ENCODE measurements at places on chromosomes 4 and X.
A peak's percentile ranks its signal among the peaks of the same experiment; 100 is the strongest.

- no peak for DNase-seq
Measured at GRCh38 chr4:82139287-82139686, 234.5 kb downstream of the HNRNPD start.

- DNase-seq = no peak
Measured at GRCh38 chrX:80354966-80355465, 65.2 kb upstream of the TENT5D start.

GRCh38 chr4:83782591-83782990 is 246.7 kb downstream of the GPAT3 start:
- DNase-seq = no peak

GRCh38 chr4:123699880-123700771 is 303.5 kb downstream of the SPRY1 start:
- peak; percentile 98 for DNase-seq

- DNase-seq = no peak
Measured at GRCh38 chr4:56701644-56702043, 20.5 kb upstream of the HOPX start.

DNA sequence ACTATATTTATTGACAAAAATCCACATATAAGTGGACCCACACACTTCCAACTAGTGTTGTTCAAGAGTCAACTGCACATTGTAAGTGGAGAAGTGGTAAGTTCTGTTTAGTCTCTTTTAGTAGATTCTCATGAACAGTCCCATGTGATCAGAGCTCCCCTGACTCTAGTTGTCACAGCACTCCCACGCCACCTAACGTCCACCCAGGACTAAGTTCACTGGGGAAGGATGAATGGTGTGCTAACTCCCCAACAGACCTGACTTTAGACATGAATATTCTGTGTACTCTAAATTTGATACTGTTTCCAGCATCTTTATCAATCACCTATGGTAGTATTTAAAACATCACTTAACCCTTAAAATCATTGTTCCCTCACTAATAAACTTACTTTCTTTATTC is 59.8 kb downstream of the PACRGL start:
- DNase-seq = no peak

- DNase-seq = peak; percentile 24
Measured at GRCh38 chr4:81604683-81605218, 133.0 kb upstream of the RASGEF1B start.

DNA sequence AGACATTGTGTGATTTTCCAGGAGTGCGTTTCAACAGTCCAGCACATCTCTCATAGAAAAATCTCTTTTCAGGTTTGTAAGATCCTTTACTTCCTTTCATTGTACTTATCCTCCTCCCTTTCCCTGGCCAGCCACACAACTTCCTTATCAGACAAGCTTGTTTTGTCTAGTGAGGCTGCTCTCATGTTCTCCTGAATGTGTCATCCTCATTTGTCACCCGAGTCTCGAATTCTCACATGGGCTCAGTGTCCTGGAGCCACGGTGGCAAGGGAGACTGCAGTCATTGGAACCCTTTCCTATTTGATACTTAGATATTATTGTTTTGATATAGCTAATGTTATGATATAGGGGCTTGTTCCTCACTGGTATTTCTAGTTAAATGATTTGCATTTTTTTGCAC is 16.9 kb downstream of the SYNPO2 start:
- peak; percentile 74 for DNase-seq

- peak; percentile 40 for DNase-seq
Measured at GRCh38 chr4:25180524-25181131, 20.4 kb upstream of the SEPSECS start.

DNA sequence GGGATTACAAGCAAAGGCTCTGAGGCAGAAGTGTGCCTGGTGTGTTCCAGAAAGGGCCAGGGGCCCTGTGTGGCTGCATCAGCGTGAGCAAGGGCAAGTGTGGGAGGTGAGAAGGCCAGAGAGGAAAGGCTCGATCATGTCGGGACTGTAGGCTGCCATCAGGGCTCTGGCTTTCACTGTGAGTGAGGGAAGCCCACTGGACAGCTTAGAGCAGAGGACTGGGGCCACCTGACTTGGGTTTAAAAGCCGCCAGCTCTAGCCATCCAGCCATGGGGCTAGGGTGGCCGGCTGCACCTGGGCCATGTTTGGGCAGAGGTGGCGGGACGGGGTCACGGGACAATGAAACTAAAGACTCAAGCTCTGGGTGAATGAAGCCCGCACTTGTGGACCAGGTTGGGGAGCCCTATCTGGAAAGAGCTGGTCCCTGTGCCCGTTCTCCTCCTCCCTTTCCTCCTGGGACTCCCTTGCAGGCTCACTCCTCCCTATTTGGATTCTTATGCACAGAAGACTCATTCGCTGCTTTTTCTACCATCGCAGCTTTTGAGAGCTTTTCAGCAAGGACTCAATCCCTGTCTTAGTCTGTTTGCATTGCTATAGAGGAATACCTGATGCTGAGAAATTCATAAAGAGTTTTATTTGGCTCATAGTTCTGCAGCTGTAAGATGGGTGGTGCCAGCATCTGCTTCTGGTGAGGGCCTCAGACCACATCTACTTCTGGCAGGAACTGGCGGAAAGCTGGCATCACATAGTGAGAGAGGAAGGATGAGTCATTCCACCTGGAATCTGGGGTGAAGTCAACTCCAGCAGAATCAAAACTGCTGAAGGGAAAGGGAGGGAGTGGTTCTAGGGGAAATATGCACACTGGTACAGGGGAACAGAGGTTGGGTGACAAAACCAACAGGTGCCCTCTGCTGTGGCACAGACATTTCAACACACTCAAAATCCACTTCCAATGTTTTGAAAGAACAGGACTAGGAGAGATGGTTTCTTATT is 15.3 kb downstream of the CTAG1B start:
- peak; percentile 54 for DNase-seq

GRCh38 chr4:154497889-154498288 is 6.3 kb upstream of the DCHS2 start:
- peak; percentile 6 for DNase-seq

DNA sequence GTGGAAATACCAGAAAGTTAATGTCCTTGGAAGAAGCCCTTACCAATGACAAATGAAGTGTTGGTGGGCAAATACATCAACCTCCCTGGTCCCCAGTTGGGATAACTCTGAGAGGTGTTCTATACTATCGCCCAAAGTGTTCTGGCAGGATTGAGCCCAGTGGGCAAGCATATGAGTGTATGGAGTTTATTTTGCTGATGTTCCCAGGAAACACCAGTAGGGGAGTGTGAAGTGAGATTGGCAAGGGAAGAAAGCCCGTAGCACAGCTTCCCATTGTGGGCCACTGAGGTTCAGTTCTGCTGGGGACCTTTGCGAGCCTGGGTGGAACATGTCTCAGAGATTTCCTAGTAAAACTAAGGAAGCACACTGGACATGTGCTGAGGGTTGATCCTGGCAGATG is 65.1 kb downstream of the ARHGAP6 start:
- no peak for DNase-seq

DNA sequence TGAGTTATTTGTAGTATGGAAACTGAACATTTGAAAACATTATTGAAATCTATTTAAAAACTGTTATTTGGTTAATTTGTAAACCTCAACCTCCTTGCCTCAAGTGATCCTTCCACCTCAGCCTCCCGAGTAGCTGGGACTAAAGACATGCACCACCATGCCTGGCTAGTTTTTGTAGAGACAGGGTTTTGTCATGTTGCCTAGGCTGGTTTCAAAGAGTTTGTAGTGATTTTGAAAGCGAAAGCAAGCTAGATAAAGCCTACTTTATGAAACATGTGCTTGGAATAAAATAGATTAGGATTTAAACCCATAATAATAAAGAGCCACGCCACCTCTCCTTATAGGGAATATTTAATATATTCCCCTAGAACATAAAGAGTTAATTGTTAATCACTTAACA is 23.5 kb downstream of the ARSJ start:
- no peak for DNase-seq

All from fibroblast of skin of scalp (primary cell).